Mesothelial cell of epicardium (in vitro differentiated cells): ENCODE measurements at places on chromosomes 2 and 18. TPM values are rescaled to one million over a fixed set of nuclear protein-coding genes. Genes with fewer than 3 reads are reported as not detected.

GRCh38 chr2:63525905-63526304 lies 62.4 kb downstream of the WDPCP start:
- no peak for DNase-seq

SP5 gene
- total RNA-seq: 2.2 to 4.6 TPM (median 2.7 TPM) in 3 replicates

- DNase-seq: no peak
Measured at GRCh38 chr18:68769461-68769860, 28.4 kb upstream of the CCDC102B start.

DNA sequence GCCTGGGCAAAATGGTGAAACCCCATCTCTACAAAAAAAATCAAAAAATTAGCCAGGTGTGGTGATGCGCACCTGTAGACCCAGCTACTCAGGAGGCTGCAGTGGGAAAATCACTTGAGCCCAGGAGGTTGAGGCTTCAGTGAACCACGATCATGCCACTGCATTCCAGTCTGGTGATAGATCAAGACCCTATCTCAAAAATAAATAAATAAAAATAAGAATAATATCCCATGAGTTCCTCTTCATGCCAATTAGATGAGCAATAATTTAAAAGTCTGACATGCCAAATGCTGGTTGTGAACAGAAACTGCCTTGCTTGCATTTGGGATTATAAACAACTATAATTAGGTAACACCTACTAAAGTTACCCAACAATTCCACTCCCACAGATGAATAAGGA lies 22.1 kb upstream of the ANKRD44 start:
- no peak for DNase-seq

LIMS4 gene
- 0.82 to 1.8 TPM (median 1.2 TPM) in 3 replicates for total RNA-seq

CXCR4 gene
- 1.5 to 2.1 TPM (median 1.8 TPM) in 3 replicates for total RNA-seq

MOCOS gene
- total RNA-seq: 2.2 to 3.2 TPM (median 3.2 TPM) in 3 replicates

GRCh38 chr18:3027370-3027891 lies 14.5 kb upstream of the LPIN2 start:
- no peak for DNase-seq

UGT1A5 gene
- not detected in 3 replicates for total RNA-seq

GRCh38 chr2:56981554-56981953 lies 797.8 kb downstream of the CCDC85A start:
- no peak for DNase-seq

DNA sequence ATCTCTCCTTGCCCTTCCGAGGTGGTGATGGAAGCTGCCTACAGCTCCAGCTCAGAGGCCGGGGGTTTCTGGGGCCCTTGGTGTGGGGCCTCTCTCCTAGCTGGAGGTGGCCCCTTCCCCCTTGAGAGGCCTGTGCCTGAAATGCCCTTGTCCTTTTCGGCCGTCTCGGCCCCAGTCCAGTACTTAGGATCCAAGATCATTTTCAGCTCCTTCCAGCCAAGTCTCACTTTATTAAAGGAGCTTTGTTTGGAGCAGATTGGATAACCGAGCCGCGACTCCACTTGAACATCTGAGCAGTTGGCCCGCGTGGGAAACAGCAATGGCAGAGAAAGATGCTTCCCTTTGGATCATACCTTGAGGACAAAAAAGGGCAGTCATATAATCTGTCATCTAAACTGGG lies 125.0 kb downstream of the NEDD4L start:
- no peak for DNase-seq
